ENCODE measurements at places on chromosomes 16 and 17.

GRCh38 chr17:63113167-63113566 lies 147.1 kb downstream of the TANC2 start:
- DNase-seq = no peak

GRCh38 chr17:48148854-48149786 lies 41.6 kb downstream of the SNX11 start:
- DNase-seq = no peak

DNA sequence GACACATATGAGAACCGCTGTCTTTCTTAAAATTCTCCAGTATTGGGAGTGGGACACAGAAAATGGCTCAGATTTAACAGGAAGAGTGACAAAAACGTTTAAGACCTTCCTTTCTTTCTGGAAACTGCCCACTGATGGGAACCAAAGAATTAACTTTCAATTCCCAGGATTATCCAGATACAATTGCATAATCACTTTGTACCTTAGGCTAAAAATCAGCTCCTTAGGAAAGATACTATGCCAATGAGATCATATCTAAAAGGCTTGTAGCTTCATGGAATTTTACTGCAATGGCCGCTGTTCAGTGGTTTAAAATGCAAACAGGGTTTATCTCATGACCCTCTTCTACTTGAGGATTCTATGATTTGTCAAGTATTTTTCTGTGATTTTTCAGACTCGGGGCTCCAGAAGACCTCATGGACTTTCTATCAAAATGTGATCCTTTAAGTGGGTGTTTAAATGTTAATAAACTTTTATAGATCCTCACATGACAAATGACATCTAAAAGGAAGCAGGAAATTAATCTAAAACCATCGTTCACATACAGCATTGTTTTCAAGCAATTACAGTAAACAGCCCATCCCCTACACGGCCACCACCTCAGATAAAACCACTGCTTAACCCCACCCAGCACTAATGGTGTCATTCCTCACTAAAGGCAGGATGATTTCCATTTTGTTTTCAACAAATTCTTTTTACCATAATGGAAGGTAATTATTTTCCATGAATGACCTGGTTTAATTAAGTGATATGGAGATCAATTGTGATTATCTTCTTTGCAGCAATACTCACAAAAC lies 31.6 kb upstream of the ERN1 start:
- no peak for DNase-seq

DNA sequence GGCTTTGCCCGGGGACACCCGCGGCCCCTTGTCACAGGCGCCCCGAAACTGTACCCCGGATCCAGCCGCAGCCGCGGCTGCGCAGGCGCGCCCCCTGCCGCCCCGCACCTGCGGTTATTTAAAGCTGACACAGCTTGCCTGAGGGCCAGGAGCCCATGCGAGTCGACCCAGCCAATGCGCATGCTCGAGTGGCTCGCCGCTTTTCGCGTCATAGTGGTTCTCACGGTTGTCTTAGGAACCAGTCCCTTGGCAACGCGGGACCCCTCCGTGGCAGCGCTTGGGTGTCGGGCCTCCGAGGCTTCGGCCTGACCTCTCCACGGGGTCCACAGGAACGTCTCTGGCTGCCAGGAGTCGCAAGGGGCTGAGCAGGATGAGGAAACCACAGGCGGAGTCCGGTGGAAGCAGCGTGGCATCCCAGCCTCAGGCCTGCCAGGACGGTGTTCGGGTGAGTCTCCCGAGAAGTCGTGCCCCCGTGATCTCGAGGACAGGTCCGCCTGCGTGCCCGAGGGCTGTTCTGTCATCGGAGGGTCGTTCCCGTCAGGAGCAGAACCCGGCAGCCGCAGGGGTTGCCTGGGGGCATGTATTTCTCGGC lies 716.9 kb downstream of the KCNJ18 start:
- no peak for DNase-seq

- DNase-seq = no peak
These were observed 84.6 kb downstream of the GSG1L start for GRCh38 chr16:27978876-27979275.

DNA sequence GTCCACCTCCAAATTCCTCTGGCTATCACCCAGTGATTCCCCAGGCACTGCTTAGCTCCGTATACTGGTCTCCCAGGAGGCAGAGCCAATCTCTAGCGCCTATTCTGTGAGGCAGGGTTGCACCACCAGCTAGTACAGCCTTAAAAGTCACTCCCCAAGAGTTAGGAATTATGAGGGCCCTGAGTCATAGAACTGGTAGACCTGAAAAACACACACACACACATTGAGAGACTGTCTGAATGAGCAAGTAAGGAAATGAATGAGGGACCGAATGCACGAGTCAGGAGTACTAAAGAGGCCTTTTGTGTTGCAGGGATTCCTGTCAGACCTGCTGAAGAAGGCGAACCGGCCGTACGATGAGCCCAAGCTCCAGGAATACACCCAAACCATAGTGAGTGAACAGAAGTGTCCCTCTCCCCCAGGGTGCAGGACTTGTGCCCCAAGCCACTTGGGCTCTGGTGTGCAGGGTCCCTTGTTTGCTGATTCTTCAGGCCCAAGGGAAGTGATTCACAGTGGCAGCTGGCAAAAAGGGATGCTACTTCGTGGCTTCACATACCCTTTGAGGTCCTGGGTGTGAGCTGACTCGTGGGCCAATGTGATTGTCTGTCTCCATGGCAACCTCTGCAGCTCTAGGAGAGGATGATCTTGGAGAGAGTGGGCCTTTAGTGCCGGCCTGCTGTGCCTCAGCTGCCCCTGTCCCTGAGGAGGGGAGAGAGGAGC lies 24.7 kb downstream of the CALB2 start:
- no peak for DNase-seq

GRCh38 chr16:35182043-35182677 lies 1722.7 kb downstream of the TP53TG3F start:
- no peak for DNase-seq

DNA sequence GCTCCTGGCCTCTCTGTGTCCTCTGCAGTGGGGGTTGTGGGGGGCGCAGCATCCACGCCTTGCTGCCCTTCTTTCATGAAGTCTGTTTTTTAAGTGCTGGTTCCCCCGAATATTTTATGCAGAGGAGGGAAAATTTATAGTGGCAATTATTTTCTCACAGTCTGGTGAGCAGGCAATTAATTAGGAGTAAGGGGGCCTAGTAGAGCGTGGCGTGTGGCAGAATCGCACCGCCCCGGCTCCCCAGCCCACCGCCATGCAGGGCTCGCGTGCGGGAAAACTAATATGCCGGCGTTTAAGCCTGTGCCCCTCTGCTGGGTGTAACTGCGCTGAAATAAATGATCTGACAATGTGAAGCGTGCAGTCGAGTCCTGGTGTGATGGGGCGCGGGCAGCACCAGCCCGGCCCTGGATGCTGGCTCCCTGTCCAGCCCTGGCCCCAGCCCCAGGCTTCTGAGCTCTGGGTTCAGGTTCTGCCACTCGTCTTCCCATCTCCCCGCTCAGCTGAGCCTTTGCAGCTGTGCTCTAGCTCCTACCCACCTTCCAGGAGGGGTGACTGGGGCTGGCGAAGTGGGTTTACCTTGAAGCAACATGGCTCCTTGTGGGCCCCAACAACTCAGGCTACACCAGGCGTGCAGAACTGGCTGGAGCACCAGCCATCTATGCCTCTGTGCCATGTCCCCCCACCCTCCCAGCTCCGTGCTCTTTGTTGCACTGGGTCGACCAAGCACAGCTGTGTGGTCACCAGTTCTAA lies 13.8 kb downstream of the ENGASE start:
- no peak for DNase-seq

GRCh38 chr17:52145476-52145875 lies 13.0 kb downstream of the CA10 start:
- DNase-seq = no peak

GRCh38 chr17:79617740-79618382 lies 7.0 kb upstream of the RBFOX3 start:
- DNase-seq = no peak

DNA sequence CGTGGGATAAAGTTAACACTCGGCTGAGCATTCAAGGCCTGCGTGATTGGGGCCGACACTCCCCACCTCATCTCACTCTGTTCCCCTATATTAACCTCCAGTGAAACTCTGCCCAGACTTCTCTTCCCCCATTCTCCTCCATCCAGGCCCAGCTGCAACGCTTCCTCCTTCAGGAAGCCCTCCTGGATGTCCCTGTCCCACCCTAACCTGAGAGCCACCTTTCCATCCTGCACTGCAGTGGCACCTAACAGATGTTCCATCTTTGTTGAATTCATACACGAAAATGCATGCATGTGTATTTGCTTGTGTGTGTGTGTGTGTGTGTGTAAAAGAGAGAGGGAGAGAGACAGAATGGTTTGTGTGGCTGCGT lies 32.6 kb upstream of the SBK1 start:
- DNase-seq = no peak

DNA sequence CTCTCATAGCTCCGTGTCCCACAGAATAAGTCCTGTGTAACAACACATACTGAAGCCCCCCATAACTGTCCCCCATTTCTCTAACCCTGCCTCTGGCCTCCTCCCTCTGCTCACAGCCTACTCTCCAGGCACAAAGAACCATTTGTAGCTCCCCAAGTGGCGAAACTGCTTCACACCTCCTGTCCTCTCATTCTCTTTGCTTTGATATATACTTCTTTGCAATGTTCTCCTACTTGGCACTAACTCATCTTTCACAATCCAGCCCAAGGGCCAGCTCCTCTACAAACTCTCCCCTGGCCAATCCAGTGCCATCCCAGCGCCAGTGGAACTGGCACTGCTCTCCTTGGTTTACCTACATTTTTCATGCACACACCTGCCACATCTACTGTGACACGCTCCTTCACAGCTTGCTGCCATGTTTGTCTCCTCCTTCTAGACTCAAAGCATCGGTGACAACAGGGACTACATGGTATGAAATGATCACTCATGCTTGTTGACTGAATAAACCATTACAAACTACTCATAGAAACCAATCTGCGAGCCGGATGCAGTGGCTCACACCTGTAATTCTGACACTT lies 12.8 kb downstream of the CYTH1 start:
- no peak for DNase-seq

DNA sequence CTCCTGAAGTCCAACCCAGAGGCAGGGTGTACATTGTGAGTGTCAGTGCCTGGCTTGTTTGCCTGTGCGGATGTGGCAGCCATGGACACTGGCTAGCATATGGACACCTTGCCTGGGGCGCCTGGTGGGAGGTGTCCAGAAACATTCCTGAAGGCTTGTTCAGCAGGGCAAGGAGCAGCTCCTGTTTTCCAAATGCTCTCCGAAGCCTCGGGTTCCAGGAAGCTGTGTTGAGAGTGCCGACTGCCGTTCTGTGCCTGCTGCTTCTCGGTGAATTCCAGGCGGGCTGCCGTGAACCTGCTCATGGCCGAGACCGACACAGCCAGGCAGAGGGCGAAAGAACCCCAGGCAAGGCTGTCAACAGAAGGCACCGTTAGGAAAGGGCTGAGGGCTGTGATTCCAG lies 10.9 kb upstream of the DHRS7C start:
- DNase-seq = no peak

- DNase-seq = no peak
These were observed 148.0 kb downstream of the KCNJ12 start for GRCh38 chr17:21524211-21524591.

GRCh38 chr17:47251421-47251940 lies 2.1 kb upstream of the ITGB3 start:
- DNase-seq = no peak

- no peak for DNase-seq
These were observed 24.9 kb downstream of the KCNJ16 start for GRCh38 chr17:70099884-70100283.

DNA sequence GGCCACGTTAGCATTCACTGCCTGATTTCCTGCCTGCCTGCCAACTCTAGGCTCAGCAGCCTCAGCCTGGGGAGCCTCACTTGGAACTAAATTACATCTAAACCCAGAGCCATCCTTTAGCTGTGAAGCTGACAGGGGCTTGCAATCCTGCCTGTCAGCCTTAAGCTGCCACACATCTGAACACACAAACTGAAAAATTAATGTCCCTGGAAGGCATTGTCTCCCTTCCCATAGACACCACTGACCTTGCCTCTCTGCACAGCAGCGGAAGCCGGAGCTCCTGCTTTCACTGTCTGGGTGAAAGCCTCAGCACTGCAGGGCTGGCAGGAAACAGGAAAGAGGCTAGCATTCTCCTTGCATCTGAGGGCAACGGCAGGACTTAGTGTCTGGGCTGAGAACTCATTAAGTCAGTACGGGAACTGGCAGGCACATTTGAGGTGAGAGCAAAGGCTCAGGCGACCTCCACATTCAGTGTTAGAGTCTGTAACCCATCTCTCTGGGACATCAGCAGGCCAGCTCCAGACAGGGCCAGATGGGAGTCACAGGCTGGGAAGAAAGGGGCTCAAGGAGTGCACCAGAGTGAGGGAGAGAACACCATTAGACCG lies 452.4 kb upstream of the C16orf82 start:
- DNase-seq = no peak

GRCh38 chr16:55686671-55687070 lies 30.9 kb downstream of the SLC6A2 start:
- no peak for DNase-seq

DNA sequence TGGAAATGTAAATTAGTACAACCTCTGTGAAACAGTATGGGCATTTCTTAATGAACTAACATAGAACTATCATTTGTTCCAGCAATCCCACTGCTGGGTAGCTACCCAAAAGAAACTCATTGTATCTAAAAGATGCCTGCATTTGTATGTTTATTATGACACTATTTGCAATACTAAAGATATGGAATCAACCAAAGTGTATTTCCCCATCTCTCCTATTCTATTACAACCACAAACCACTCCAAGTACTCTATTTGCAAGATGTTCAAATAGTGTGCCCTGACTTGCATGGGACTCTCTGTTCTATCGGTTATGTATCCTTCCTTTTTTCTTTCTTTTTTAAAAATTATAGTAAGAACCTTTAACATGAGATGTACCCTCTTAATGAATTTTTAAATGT lies 845.2 kb downstream of the CDH11 start:
- no peak for DNase-seq

DNA sequence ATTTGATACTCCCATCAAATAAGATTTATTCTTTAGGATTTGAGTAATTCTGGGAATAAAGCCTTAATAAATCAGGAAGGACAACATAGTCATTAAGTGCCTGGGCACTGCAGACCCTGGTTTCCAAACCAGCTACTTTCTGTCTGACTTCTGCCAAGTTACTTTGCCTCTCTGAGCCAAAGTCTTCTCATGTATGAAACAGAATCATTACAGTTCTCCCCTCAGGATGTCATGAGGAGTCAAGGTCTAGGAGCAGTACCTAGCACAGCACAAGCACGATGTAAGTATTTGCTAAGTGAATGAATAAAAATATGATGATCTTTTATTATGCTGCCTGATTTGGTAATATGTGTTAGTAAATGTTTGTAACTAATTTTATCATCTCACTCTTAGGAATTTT lies 30.4 kb upstream of the HEATR6 start:
- no peak for DNase-seq

All from activated CD8-positive, alpha-beta memory T cell treated with anti-CD3 and anti-CD28 coated beads for 1 hour (primary cell).